Cortex of kidney (tissue), 1 donor: ENCODE measurements at places on chromosomes 5 and 9.

DNA sequence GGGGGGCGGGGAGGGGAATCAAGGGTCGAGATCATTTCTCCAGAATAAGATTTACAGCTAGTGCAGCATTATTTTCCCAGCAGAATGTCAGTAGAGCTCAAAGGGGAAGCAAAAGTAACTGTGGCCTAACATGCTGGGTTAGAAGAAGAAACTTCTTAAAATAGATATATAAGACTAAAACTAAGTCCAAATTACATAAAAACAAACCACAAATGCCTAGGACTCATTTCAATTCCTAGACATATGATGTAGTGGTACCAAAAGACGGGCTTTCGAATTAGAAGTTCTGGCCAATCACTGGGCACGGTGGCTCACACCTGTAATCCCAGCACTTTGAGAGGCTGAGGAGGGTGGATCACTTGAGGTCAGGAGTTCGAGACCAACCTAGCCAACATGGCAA lies 20.8 kb upstream of the MELK start:
- no peak for DNase-seq

GRCh38 chr5:8884029-8884428 lies 661.8 kb downstream of the SEMA5A start:
- no peak for DNase-seq

DNA sequence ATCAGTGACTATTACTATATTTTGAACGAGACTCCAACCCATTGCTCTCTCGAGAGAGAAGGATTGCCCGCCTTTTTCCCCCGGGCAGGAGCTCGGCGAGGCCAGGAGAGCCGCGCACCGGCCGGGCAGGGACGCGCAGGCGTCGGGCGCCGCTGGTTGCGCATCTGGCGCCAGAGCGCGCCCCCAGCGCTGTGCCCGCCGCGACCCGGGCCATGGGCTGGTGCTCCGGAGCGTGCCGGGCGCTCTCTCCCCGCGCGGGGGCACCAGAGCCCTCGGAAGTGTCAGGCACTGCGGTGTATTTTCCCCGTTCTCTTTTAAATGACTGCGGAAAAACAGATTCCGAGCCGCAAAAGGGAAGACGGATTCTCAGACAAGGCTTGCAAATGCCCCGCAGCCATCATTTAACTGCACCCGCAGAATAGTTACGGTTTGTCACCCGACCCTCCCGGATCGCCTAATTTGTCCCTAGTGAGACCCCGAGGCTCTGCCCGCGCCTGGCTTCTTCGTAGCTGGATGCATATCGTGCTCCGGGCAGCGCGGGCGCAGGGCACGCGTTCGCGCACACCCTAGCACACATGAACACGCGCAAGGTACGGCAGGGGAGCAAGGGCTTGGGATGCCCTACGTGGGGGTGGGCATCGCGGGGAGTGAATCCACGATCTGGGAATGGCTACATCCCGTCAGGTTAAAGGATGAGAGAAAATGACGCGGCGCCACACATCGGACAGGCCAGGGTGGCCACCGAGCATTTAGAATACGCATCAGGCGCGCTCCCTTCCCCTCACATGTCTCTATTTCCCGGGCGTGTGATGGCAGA lies 1.1 kb upstream of the NTRK2 start:
- no peak for DNase-seq

GRCh38 chr5:55899344-55899743 lies 48.2 kb downstream of the IL31RA start:
- no peak for DNase-seq

GRCh38 chr5:176855598-176855997 lies 43.5 kb downstream of the HK3 start:
- DNase-seq = no peak

- DNase-seq = no peak
These were observed 11.7 kb downstream of the MAP3K1 start for GRCh38 chr5:56827049-56827448.

GRCh38 chr5:133390416-133391353 lies 221.7 kb downstream of the FSTL4 start:
- no peak for DNase-seq

DNA sequence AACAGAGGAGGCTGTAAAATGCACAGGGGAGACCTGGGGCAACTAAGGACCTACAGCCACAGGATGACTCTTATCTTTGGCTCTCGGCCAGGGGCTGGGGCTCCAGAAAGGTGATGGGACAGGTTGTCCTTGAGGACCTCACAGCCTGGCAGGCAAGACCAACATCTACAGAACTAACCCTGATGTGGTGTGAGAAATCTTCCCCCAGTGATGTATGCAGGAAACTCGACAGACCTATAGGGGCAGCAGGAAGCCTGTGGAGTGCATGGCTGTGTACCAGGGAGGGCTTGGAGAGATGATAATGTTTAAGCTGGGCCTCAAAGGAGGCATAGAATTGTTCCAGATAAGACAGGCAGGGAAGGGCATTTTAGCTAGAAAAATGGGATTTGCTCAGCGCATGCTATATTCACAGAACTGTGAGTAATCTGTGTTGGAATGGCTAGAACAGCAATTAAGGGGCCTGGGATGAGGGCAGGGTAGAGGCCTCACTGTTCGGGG lies 68.5 kb upstream of the SLC25A51 start:
- DNase-seq = no peak

- no peak for DNase-seq
These were observed 588 bp upstream of the PLPP1 start for GRCh38 chr5:55535199-55535905.

DNA sequence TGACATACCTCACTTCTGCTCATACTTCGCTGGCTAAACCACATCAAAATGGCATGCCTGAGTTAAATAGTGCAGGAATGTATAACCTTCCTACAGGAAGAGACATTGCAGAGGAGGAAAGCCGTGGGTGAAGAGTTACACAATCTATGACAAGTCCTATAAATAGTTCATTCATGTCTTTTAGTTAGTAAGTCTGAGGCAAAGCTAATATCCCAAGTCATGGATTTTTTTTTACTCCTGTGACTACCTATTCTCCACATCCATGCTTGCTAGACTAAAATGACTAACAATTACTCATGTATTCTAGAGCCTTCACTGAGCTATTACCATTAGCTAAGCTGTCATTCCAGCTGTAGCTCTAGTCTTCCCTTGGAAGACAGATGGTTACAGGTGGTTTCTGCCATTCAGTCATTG lies 391.3 kb downstream of the NR2F1-AS1 start:
- DNase-seq = no peak

- DNase-seq = no peak
These were observed 117.5 kb upstream of the MTAP start for GRCh38 chr9:21684831-21685362.

- DNase-seq = no peak
These were observed 34.8 kb upstream of the TTC23L start for GRCh38 chr5:34803974-34804732.

- no peak for DNase-seq
These were observed 648.5 kb downstream of the BNC2 start for GRCh38 chr9:16221822-16222547.
